ENCODE measurements at places on chromosomes 3 and 15.

- no peak for DNase-seq
These were observed 16.4 kb downstream of the PRR23E start for GRCh38 chr3:127209155-127209839.

GRCh38 chr3:21624524-21624923 is 126.5 kb downstream of the ZNF385D start:
- DNase-seq = peak; percentile 32

- DNase-seq = no peak
These were observed 586.7 kb downstream of the NTRK3 start for GRCh38 chr15:87669846-87670245.

DNA sequence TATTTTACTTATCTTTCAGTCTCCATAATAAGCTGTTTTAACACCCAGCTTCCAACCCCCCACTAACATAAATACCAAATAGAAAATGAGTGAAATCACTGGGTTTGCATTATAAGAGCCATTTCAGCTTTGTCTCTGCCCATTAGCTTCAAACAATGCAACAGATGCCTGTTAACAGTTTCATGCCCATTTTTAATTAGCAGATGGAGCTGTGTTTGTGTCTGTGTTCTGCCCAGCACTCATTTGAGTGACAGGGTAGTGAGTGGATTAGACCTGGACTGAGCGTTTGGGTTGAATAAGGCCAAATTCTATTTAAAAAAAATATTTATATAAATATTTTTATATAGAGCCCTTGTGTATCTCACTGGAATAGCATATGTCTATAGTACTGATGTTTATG is 7.4 kb downstream of the RAB8B start:
- no peak for DNase-seq

- no peak for DNase-seq
These were observed 418.9 kb upstream of the NAALADL2 start for GRCh38 chr3:174440253-174440701.

- DNase-seq = no peak
These were observed 2.2 kb downstream of the FAM174B start for GRCh38 chr15:92653366-92653765.

DNA sequence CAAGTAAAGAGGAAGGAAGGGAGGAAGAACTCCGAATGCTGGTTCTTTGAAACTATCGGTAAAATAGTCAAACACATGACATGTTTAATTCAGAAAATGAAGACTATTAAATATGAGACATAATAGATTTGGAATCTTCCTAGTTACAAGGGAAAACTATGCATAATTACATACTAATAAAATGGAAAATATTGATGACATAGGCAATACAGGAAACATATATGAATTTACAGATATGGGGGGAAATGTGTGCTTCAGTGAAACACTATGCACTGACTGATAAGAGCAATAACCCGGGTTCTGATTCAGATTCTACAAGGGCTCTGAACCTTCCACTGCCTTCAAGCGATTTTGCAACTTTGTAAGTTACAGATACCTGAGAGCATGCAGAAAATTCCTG is 185.9 kb downstream of the PDE8A start:
- DNase-seq = no peak

- no peak for DNase-seq
These were observed 26.3 kb upstream of the LRRN1 start for GRCh38 chr3:3772920-3773319.

- no peak for DNase-seq
These were observed at the start of gene DLL4 for GRCh38 chr15:40928821-40929659. TSS of gene DLL4 (plus strand) at chr15:40929340. CDS start at chr15:40929669, 329 bp downstream.

DNA sequence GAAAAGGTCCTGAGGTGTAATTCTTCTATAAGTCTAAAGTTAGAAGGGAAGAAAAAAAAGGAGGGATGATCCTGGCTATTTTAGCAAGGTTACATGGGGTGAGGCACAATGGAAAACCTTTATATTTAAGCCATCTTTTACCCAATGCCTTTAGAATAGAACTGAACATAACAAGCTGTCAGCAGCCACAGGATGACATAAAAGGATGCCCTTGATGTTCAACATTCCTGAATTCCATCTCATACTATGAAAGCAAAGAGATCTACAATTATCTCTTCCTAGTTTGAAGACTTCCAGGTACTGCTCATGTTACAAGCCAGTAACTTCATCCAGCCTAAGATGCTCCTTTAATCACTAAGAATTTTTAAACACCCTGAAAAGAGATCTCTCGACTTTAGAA is 26.9 kb downstream of the NEK10 start:
- no peak for DNase-seq

DNA sequence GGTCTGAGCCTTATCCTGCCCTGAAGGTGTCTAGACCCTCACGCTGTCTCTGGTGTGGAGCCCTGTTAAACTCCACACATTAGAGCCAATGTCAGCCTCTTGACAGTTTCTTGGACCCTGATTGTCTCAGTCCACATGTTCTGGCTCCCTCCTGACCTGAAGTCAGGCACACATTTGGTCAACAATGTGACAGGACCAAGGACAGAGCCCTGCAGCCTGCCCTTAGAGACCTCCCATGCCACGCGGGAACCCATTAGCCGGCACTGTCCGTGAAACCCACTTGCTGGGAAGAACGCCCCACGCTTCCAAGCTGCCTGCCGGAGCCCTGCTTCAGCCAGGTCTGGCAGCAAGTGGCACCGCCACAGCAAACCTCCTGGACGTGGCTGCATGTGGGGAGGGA is 162.7 kb upstream of the LINGO1 start:
- DNase-seq = no peak

DNA sequence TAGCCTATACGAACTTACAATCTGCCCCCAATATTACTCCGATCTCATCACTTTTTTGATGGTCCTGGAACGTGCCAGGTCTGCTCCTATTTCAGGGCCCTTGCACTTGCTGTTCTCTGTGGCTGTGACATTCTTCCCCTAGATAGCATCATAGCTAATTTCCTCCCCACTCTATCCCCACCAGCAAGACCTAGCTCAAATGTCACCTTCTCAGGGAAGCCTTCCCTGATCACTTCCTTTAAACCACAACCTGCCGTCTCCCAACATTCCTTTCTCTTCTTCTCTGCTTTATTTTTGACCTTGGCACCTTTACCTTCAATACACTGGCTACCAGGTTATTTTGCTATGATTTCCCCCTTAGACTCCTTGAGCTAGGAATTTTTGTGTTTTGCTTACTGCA is 5.3 kb upstream of the SMAD6 start:
- no peak for DNase-seq

DNA sequence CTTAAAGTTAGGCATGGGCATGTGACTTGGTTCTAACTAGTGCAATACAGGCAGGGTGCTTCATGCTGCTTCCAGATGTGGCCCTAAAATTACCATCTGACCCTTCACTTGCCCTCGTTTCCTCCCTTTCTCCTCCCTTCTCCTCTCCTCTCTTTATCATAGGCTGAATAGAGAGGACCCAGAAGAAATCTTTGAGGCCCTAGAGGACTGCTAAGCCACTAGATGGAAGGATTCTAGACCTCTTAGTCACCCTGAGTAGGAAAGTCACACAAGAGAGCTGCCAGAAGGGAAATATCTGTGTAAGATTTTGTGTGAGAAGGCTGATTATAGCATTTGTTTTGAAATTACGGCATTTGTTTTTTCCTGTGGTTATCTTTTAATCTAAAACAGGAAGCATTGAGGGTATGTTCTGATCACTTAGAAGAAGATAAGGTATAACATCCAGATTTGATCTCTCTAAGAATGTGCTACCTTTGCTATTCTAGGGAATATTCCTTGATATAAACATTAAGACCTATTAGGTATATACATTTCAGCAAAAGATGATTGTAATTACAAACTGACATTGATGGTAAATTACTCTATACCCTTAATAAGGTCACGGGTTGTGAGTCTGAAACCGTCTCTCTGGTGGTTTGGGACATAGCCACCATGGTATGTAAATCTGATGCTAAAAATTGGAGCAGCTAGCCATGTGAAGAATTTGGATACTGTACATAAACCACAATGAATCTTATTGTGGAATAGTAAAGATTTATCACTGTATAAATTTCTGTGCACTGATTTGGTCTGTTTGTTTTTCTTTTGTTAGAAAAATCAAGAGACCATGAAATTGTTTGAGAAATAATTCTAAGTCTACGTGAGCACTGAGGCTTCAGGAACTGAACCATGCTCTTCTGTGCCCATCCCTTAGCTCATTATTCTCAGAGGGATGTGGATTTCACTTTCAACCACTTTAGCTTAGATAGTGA is 84.1 kb downstream of the TP63 start:
- DNase-seq = peak; percentile 57

GRCh38 chr15:40990080-40990479 is 36.8 kb downstream of the CHAC1 start:
- DNase-seq = no peak

GRCh38 chr15:72315706-72316370 is 4.1 kb downstream of the CELF6 start:
- DNase-seq = peak; percentile 19

GRCh38 chr15:62879770-62880169 is 162.8 kb upstream of the TPM1 start:
- no peak for DNase-seq

DNA sequence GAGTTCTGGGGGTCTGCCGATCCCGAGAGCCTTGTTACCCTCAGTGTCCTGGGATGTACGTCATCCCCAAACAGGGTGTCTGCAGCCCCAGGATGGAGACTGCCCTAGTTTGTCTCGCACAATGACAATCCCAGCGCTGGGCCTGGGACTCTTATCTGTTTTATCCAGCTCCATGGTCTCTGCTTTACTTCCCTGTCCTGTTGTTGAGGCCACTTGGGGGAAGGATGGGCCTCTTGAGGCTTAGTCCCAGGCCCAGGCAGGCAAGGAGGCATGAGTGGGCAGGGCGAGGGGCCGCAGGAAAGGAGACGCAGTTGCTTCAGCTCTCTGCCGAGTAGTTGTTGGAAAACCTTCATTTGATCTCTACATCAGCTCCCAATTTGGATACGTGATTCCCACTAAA is 17.4 kb downstream of the SMAD6 start:
- no peak for DNase-seq

GRCh38 chr3:94596141-94596540 is 533.3 kb downstream of the NSUN3 start:
- no peak for DNase-seq

- DNase-seq = no peak
These were observed 56.6 kb downstream of the BHLHE40 start for GRCh38 chr3:5035692-5036391.

- DNase-seq = no peak
These were observed 13.0 kb upstream of the DNAJC13 start for GRCh38 chr3:132404276-132404675.

- DNase-seq = no peak
These were observed 875 bp upstream of the HLTF start for GRCh38 chr3:149087208-149087607.

GRCh38 chr15:65366122-65366892 is 11.5 kb downstream of the IGDCC3 start:
- DNase-seq = no peak

GRCh38 chr3:176430244-176431037 is 766.8 kb downstream of the TBL1XR1 start:
- peak; percentile 23 for DNase-seq

- DNase-seq = no peak
These were observed 1044.2 kb downstream of the AGBL1 start for GRCh38 chr15:87123676-87124382.

GRCh38 chr3:2810723-2811122 is 299.5 kb downstream of the IL5RA start:
- no peak for DNase-seq

- DNase-seq = no peak
These were observed 36.7 kb upstream of the NANOGP8 start for GRCh38 chr15:35121611-35122359.

- DNase-seq = peak; percentile 38
These were observed 21.4 kb downstream of the ACKR2 start for GRCh38 chr3:42830437-42831320.

DNA sequence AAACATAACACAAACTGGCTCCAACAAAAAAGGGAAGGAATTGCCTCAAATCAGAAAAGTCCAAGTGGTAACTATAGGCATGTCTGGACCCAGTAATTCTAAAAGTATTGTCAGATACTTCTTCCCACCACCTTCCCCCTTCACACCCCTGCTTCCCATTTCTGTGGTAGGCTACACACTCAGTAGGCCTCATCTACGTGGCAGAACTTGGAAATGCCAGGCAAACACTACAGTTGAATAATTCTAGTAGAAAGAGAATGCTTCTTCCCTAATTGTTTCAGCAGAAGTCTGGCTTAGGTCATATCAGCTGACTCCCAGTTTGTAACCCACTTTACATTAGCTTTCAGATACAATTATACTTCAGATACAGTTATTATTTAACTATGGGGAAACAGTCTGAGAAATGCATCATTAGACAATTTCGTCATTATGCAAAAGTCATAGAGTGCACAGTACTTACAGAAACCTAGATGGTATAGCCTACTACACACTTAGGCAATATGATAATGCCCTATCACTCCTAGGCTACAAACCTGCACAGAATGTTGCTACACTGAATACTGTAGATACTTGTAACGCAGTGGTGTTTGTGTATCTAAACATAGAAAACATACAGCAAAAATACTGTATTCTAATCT is 6.4 kb downstream of the SETMAR start:
- DNase-seq = no peak
